PC-3 (cell line): ENCODE measurements at places on chromosomes 3 and 15. TPM values are rescaled to one million over a fixed set of nuclear protein-coding genes. Genes with fewer than 3 reads are reported as not detected.

Gene IGSF11
- total RNA-seq = 0.66 TPM in 1 of 2 replicates, not detected in the other

Gene BHLHE40
- total RNA-seq = 255 and 256 TPM in 2 replicates

Gene KY
- total RNA-seq = 0.29 TPM in 1 of 2 replicates, not detected in the other

DNA sequence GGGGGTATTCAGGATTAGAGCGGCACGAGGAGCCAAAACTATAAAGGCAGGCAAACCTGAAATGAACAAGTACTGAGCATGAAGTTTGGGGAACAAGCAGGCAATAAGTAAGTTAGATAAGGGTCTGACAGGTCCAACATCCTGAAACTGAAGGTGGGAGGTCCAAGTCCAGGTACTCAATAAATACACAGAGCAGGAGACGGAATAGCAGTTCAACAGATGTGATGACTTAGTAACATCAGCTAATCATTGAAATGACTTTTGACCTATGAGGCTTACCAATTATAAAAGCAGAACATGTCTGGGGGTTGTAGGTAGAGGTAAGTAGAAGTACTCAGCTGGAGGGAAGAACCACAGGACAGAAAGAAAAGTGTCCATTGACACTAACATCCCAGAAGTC is 132.8 kb upstream of the PDZRN3 start:
- no peak for DNase-seq

DNA sequence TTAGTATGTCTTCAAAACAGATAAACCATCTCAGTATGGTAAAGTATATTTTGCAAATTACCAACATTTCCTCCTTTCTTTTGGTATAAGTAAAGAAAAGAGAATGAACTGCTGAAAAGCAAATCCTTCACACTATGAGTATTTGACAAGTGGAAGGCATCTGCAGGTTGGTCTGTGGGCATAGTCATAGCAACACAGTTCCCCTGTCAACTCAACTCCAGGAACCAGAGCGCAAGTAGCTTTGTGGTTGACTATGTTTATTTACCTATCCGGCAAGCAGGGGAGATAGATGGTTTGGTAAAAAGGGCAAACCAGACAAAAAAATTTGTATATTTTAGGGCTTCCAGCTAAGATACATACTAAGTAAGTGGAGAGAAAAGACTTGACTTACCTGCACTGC is 88.3 kb upstream of the PPIB start:
- no peak for DNase-seq

DNA sequence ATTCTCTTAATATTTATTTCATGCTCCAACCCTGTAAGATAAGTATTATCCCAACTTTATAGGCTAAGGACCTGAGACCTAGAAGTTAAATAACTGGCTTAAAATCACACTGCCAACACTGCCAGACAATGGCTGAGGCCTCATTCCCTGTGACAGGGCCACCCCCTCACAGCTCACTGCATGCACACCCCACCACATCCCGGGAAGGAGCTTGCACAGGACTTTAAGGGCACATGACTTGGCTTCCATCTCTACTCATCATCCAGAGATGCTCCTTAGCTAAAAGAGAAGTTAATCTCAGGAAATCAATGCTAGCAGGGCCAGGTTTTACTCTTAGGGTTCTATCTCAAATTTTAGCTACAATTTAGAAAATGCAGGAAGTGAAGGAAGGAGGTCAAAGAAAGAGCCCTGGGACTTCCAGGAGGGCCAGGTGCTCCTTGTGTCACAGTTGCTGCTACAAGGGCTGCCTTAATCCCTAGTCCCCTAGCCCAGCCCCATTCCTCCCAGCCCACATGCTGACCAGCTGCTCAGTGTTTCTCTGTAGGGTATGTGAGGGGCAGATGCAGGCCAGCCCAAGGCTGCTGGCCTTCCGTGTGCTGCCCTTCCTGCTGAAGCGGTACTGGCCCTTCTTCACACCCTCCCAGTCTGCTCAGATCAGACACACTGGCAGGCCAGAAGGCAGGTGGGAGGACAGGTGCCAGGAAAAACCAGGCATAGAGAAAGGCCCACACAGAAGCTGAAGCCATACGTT is 53.5 kb downstream of the WWTR1 start:
- no peak for DNase-seq

- DNase-seq = peak; percentile 74
Observed at GRCh38 chr15:80173022-80173759, 20.4 kb downstream of the FAH start.

DNA sequence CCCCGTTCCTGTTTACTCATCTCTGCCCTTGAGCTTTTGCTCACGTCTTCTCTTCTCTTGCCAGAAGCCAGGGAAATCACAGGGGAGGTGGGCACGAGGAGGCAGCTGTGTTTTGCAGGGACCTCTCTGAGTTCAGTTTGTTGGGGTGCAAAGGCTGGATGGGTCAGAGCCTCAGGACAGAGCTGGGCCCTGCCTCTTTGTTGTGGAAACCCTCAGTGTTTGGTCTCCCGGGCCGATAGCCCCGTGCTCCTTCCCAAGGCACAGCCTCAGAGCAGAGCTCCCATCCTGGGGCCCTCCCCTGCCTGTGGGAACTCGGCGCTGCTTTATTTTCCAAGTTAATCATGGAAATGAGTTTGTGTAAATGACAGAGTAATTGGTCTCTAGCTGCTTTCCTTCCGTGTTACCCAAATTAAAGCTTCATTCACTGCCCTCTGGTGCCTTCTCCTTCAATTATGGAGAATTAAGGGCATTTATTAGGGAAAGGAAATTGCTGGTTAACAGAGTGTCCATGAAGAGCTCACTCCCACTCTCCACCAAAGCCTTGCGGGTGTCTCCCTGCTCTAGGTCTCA is 40.9 kb downstream of the BDH1 start:
- no peak for DNase-seq

- no peak for DNase-seq
Observed at GRCh38 chr15:43278869-43279268, 12.1 kb upstream of the TGM5 start.

GRCh38 chr3:13518516-13518953 is 30.4 kb upstream of the FBLN2 start:
- no peak for DNase-seq

GRCh38 chr15:32028921-32029320 is 1.4 kb upstream of the CHRNA7 start:
- DNase-seq = no peak

- DNase-seq = no peak
Observed at GRCh38 chr3:48112813-48113212, 75.4 kb downstream of the CDC25A start.

DNA sequence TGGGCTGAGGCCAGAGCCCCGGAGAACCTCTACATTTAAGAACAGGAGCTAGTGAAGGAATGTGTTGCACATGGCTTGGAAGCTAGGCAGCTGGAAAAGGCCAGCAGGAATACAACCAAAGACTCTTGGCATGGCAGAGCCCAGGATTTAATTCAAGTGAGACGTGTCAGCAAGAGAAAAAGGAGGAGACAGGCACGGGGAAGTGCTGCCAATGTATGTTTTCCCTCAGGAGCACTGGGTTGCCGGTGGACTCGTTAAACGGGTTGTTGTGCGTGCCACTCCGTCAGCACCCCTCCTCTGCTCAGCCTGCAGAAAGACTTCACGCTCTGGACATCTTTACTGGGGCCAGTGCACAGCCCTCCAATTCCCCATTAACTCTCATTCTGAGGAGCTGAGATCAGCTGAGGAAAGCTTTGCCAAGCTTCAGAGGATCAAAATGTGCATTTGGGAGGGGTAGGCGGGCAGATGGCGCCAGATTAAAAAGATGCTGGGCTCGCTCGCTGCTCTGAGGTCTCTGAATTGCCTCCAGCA is 103.7 kb downstream of the PDZRN3 start:
- no peak for DNase-seq

- peak; percentile 55 for DNase-seq
Observed at GRCh38 chr3:58063022-58063815, 55.0 kb downstream of the FLNB start.

DNA sequence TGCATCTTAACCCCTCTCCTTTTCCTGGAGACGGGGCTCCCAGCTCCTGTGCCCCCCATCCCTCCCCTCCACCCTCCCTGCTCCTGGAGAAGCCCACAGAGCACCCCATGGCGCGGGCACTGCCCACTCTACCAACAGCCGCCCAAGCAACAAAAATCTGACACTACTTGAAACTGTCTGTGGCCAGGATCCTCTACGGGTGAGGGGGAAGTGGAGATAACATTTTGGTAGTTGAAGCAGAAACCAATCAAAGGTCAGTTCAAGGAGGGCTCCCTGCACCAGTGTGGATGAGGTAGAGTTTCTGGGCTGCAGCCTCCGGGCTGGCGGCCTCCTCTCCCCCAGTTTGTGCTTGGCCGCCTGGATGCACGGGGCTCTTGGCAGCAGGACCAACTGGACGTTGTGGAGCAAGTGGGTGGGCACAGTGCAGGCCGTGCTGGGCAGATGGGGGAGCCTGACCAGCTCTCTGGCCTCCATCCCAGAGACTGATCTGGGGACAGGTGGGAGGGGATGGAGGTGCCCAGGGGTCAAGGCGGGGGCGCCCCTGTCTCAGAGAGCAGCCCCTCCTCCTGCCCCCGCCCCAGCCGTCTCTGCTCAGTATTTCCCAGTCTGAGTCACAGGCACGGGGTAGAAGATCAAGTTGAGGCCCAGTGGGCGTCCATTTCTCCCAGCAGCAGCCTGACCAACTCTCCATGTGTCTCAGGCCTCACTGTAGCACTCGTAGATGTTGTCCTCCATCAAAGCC is 12.8 kb downstream of the H1-8 start:
- no peak for DNase-seq
